ENCODE measurements at places on chromosomes 13 and 19.

- no peak for DNase-seq
These were observed 37.1 kb upstream of the ISYNA1 start for GRCh38 chr19:18475004-18475453.

- DNase-seq: no peak
These were observed 27.2 kb downstream of the RCBTB2 start for GRCh38 chr13:48505597-48506091.

GRCh38 chr13:34587576-34587975 lies 354.5 kb upstream of the NBEA start:
- no peak for DNase-seq

DNA sequence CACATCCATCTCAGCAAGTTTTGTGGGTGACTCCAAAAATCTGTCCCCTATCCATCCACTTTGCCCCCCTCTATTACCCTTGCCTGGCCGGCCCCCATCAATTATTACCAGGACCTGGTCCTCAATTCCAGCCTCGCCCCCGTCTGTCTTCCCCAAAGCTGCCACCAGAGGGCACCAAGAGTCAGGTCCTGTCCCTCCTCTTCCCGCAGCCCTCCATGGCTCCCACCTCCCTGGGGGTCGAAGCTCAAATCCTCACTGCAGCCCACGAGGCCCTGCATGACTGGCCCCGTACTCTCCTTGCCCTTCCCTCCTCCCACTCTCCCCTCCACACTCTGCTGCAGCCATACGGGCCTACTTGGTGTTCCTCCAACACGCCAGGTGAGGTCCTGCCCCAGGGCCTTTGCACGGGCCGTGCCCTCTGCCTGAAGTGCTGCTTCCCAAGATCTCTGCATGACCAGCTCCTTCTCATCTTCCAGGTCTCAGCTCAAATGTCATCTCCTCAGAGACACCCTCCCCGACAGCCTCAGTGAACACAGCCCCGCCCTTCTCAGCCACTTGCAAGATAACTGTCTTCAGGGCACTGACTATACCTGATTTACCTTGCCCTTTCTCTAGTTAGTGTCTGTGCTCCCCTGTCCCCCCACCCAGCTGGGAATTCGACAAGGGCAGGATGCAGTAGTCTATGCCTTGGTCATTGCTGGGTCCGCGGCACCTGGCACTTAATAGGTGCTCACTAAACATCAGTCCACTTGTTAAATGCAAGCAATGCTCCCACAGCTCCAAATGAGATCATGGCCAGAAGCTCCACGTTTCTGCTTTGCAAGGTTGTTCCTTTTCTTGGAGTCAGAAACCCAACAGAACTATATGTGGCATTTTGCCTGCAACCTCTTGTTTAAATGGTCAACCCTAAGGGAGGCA lies 16.8 kb upstream of the SEMA6B start:
- no peak for DNase-seq

- no peak for DNase-seq
These were observed 33.1 kb upstream of the ONECUT3 start for GRCh38 chr19:1720237-1720636.

DNA sequence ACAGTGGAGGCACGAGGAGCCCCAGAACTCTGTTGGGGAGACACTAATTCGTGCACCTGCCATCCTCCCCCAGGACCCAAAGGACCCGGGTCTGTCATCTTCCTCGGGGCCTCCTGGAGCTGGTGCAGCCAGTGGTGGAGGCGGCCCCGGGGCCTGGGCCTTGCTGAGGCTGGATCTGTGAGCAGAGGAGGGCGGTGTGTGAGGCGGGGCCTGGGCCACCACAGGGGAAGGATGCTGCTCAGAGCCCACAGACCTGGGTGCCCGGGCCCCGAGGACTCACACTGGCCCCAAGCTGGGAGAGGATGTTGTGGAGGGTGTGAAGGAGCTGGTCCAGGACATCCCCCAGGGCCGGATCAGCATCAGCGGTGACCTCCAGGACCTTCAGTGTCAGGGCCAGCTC lies 8.3 kb downstream of the IFNL3 start:
- no peak for DNase-seq

DNA sequence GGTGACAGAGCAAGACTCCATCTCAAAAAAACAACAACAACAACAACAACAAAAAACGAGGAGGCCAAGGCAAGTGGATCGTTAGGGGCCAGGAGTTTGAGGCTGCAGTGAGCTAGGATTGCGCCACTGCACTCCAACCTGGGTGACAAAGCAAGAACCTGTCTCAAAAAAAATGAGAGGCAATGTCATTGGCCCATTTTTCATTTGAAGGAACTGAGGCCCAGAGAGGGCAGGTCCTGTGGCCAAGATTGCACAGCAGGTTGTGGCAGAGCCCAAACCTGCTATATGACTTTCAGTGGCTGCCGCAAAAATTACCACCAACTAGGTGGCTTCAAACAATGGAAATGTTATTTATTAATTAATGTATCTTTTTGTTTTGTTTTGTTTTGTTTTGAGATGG lies 5.5 kb downstream of the PIK3R2 start:
- DNase-seq: no peak

GRCh38 chr13:21219036-21219381 lies 42.6 kb downstream of the MRPL57 start:
- DNase-seq: no peak

DNA sequence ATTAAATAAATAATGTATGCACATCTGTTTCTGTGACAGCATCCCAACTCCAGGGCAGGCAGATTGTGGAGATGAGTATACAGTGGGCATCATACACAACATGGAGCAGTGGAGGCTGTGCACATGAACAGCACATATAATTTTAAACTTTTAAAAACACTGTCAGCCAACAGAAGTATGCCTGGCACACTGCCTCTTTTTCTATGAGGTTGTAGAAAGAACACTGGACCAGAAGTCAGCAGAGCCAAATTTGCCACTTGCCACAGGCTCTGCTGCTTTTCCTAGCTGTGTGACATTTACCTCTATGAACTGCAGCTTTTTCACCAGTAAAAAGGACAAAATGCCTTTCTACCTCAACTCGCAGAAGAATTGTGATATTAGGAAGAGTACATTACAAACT lies 118.7 kb downstream of the FRY start:
- DNase-seq: no peak

DNA sequence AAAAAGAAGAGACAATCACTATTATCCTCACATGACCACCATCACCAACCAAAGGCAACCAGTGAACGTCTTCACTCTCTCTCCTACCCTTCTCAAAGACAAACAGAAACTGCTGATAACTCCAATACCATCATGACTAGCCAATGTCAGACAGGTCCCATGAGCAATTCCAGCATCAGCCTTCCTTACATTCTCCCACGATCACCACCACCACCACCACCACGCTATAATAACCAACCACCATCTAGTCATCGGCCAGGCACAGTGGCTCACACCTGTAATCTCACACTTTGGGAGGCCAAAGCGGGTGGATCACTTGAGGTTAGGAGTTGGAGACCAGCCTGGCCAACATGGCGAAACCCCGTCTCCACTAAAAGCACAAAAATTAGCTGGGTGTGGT lies 3.9 kb downstream of the MYO1F start:
- DNase-seq: no peak

GRCh38 chr13:24742294-24742693 lies 21.7 kb upstream of the RNF17 start:
- DNase-seq: no peak

DNA sequence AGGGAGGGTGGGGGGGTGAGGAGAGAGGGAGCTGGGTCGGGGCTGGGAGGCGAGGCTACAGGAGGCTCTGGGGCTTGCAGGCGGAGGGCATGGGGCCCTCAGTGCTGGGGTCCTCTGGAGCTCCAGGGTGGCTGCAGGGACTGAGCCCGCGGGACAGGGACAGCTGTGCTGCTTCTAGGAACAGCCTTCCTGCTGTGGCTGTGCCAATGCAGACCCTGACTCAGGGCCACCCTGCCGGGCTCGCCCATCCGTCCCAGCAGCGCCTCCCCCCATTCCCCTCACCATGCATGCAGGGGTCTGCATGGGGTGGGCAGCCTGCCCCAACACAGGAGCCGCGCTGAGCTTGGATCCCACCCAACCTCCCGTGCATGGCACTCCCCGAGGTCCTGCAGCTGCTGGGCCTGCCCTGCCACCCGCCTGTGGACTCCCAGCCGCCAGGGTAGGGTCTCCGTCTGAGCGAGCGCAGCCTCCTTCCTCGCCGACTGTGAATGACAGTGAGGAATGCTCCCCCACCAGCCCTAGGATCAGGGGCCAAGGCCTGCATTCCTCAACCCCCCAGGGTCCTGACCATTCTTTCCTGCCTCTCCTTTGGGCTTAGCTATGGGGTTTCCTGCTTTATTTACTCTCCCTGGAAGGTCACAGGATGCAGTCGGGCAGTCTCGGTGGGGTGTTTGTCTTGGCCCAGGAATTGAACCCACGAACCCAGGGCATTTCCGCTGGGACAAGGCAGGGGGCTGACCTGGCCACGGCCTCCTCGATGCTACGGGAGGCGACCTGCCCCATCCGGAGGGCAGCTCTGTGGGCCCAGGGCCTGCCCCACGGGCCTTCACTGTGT lies 23.4 kb downstream of the CEBPG start:
- no peak for DNase-seq

GRCh38 chr13:75693227-75693626 lies 57.1 kb downstream of the LMO7 start:
- no peak for DNase-seq

GRCh38 chr13:108610507-108610906 lies 18.9 kb upstream of the MYO16 start:
- DNase-seq: no peak

GRCh38 chr19:39544226-39544903 lies 4.4 kb upstream of the EID2 start:
- DNase-seq: no peak

- DNase-seq: no peak
These were observed 325.1 kb downstream of the SLC7A1 start for GRCh38 chr13:29270271-29270985.

DNA sequence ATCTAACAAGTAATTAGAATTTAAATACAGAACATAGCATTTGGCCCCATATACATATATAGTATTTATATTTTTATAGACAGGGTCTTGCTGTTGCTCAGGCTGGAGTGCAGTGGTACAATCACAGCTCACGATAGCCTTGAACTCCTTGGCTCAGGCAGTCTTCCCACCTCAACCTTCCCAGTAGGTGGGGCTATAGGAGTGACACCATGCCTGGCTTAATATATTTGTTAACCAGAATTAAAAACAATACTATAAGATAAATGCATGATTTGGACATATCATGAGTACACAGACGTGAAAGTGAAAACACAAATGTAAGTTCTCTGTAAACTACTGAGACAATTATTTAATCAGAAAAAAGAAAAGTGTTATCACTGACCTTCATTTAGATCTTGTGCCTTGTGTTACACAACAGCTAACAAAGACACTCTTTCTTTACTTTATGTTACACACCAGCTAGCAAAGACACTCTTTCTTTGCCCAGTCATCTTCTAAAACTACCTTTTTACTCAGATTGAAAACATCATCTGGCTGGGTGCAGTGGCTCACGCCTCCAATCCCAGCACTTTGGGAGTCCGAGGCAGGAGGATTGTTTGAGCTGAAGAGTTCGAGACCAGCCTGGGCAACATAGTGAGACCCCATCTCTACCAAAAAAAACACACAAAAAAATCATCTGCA lies 22.6 kb downstream of the CARS2 start:
- DNase-seq: no peak

DNA sequence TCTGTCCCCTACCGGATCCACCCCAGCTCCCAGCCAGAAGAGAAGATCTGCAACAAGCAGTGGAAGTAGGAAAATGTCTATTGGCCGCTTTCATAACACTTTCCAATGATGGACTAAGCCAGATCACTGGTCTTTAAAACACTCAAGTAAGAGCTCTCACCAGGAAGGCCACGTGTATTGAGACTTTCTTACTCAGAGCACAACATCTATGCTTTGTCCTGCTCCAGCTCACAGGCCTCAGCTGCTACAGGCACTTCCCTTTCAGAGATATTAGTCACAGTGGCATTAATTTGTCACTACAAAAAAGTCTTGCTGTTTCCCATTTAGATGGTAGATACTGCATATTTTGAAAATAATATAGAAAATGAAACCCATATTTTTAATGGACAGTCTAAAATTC lies 164.2 kb downstream of the ABCC4 start:
- DNase-seq: no peak

DNA sequence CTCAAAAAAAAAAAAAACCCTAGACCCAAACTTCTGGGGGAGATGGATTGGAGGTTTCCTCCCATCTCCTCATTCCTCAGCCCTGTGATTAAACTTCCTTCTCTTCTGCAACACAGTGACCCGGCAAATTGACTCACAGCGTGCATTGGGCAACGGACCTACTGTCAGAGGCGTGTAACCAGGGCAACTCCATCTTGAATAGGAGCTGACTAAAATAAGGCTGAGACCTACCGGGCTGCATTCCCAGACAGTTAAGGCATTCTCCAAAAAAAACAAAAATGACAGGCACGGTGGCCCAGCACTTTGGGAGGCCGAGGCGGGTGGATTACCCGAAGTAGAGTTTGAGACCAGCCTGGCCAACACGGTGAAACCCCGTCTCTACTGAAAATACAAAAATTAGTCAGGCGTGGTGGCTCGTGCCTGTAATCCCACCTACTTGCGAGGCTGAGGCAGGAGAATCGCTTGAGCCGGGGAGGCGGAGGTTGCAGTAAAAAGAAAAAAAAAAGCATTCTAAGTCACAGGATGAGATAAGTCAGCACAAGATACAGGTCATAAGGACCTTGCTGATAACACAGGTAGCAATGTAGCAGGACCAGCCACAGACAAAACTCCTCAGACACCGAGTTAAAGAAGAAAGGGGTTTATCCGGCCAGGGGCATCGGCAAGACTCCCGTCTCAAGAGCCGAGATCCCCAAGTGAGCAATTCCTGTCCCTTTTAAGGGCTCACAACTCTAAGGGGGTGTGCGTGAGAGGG lies 5.4 kb upstream of the NLRP7 start:
- DNase-seq: no peak

Measured in NCI-H1417 treated with DMSO at 0.1 percent for 48 hours (cell line).